Endothelial cell (in vitro differentiated cells): ENCODE measurements at places on chromosomes 1 and 21.

- no peak for DNase-seq
Measured at GRCh38 chr1:212153635-212154034, 118.1 kb downstream of the DTL start.

DNA sequence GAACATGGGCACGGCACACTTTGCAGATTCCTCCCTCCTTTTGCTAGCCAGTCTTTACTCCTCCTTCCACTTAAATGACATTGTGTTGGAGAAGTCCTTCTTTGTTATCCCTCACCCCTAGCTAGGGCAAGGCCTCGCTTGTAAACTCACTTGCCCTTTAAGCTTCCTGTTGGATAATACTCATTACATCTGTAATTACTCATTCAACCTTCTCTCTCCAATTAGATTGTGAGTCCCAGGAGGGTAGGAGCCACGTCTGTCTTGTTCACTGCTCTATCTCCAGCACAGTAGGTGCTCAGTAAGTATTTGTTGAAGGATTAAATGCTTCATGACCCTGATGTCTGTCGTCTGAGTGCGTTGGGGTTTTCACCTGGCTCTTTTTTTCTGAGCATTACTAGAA is 98.7 kb upstream of the USP24 start:
- no peak for DNase-seq

DNA sequence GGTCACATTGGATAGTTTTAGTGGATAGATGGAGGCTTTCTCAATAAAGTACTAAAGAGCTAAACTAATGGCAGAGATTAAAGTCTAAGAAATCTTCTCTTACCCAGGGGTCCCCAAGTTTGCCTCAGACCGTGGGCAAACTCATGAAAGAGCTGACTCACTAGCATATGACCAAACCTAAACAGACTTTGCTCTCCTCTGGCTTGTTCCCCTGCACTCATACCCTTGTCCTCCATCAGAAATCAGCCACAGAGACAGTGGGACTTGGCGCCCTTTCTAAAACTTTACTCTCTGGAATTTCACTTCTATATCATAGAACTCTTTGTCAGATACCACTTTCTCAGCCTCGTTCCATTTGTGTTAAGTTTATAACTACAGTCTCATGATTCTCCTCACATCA is 17.0 kb upstream of the HSD3B2 start:
- DNase-seq = no peak

DNA sequence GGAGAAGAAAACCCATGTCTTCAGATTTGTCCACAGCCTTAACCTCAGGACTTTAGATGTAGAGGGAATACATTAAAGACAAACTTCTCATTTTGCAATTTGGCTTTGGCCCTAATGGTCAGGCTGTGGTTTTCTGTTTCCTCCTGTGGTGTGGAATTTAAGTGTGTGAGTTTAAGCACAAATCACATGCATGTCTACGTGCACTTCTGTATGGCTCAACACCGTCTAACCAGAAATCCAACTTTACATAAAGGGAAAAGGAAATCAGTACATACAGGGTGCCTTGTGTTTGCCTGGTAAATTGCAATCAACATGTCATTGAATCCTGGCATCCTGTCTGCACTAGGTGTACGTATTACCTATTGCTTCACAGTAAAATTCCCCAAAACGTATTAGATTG is 1.2 kb upstream of the ZNF124 start:
- DNase-seq = no peak

- peak; percentile 38 for DNase-seq
Measured at GRCh38 chr1:102191723-102192122, 195.0 kb upstream of the OLFM3 start.

GRCh38 chr1:119735217-119735616 is 23.5 kb downstream of the PHGDH start:
- DNase-seq = no peak

- no peak for DNase-seq
Measured at GRCh38 chr1:172536256-172536655, 3.3 kb downstream of the SUCO start.

DNA sequence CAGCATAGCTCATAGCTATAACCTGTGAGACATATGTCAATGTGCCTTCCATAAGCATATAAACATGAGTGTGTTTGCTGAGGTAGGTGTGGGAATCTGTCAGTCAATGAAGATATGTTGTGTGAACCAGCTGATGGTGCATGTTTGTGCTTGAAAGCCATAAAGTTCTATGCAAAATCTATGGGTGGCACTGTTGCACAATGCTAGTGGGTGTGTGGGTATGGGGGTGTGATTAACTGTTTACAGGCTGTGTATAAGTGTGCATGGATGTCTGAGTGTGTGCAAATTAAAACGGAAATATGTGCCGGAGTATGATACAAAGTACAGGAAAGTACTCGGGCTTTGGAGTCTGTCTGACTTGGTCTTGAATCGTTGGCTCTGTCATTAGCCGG is 1.0 kb upstream of the ATP2B4 start:
- no peak for DNase-seq

- DNase-seq = peak; percentile 36
Measured at GRCh38 chr1:6448749-6449631, 17.0 kb downstream of the TNFRSF25 start.

- DNase-seq = no peak
Measured at GRCh38 chr1:42851420-42851819, 5.0 kb downstream of the ZNF691 start.

- DNase-seq = no peak
Measured at GRCh38 chr1:68975212-68975933, 478.5 kb upstream of the DEPDC1 start.

DNA sequence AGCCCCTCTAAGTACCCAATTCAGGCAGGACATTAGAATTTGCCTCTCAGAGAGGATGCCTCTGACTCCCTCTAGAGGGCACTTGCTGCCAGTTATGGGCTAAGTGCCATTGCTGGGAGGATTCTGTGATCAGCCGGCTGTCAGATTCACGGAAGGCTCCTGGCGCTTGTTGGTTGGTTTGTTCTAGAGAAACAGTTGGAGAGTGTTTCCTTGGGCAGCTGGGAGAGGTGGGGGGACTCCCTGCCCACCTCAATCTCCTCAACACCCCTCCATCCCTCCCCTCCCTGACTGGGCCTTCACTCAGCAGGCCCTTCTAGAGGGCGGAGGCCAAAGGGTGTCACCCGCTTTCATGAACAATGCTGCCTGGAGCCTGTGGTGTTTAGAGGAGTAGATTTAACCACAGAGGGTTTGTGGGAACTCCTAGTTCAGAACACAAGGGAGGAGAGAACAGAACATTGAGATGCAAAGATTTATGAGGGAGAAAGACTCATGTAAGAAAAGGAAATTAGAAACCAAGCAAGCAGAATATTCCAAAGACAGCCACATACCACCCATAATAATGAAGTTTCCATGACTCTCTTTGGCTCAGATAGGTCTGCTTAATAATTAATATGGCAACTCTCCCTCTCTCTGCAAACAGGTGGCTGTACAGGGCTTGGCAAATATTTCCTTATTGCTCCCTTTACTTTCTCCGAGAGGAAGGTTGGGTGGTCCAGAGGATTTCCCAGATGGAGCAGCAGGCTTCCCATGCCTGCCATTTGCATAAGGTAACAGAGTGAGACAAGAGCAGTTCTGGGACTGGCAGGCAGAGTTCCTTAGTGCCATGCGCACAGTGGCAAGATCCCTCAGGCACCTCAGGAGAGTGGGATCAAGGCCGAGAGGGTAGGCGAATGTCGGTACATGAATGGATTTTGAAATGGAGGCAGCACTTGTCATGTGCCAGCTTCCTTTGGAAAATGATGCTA is 30.0 kb upstream of the ACP6 start:
- DNase-seq = peak; percentile 66

- peak; percentile 15 for DNase-seq
Measured at GRCh38 chr1:217135987-217136894, 413.0 kb upstream of the ESRRG start.

GRCh38 chr1:44108971-44109370 is 9.7 kb upstream of the KLF17 start:
- no peak for DNase-seq

DNA sequence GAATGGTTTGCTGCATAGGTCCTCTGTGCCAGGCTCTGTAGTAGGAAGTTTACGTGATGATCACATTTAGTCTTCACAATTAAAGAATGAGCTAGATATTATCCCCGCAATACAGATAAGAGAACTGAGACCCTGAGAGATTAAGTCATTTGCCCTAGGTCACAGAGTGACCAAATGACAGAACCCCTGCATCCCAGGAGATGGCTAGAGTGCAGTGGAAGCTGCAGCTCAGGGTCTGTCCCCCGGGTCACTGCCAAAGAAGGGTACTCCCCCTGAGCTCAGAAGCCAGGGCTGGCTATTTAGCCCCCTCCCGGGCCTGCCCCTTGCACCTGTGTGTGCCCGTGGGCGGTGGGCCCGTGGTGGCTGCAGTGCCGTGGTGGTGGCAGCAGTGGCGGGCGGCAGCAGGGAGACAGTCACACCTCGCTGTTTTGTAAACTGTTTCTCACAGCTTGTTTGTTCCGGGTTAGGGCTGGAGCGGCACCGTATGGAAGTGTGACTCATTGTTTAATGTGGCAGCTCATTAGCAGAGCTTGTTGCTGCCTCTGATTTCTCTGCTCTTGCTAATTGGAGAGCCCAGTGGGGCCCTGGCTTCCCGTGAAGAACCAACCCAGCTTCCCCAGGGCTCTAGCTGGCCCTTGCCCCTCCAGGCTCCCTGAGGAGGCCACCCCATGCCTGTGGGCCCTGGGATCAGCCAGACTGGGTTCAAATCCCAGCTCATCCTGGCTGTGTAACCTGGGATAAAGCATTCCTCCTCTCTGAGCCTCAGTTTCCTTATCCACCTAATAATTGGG is 19.3 kb upstream of the FOXO6 start:
- no peak for DNase-seq

- DNase-seq = no peak
Measured at GRCh38 chr1:31201931-31202360, 37.7 kb downstream of the NKAIN1 start.

DNA sequence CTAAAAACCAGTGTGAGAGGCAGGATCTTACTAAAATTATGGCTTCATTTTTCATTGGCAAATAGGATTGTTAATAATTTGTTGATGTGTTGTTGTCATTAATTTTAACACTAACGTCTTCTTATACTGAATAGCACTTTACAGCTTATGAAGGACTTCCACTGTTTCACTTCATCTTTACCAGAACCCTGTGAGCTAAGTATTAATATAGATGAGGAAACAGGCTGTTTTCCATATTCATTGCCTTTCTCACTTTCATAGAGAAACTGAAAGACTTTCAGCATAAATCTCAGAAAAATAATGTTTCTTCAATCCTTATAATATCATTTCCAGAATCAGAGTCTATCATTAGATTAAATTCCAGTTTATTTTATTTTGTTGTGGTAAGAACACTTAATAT is 8.5 kb downstream of the MAP10 start:
- DNase-seq = no peak

DNA sequence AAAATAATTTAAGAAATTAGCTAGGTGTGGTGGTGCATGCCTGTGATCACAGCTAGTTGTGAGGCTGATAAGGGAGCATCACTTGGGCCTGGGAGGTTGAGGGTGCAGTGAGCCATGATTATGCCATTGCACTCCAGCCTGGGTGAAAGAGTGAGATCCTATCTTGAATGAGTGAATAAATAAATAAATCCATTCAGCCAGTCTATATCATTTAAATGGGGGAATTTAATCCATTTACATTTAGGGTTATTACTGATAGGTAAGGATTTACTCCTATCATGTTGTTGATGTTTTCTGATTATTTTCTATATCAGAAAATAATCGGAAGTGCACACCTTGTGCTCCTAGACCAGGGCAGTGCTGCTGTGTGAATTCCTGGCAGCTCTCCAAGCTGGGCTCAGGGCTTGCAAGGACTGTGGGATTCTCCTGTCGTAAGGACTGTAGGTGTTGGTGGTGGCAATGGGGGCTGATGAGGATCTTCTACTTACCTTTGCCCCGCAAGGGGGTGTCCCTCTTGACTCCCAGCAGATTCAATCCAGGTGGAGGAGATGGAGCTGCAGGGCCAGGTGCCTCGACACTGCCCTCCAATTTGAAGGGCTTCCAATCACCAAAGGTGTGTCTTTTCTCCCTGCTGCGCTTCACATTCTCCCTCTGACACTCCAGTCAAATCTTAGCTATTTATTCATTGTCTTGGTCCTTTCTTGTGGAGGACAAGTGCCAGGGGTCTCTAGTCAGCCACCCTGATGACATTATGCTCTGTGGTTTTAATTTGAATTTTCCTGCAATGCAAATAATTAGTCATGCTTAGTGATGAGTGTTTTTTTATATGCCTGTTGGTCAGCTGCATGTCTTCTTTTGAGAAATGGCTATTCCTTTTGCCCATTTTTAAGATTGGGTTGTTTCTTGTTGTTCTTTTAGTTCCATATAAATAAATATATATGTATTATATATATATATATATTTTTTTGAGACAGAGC is 14.1 kb upstream of the TRAPPC10 start:
- no peak for DNase-seq

- no peak for DNase-seq
Measured at GRCh38 chr1:60842304-60842703, 240.1 kb upstream of the NFIA start.

DNA sequence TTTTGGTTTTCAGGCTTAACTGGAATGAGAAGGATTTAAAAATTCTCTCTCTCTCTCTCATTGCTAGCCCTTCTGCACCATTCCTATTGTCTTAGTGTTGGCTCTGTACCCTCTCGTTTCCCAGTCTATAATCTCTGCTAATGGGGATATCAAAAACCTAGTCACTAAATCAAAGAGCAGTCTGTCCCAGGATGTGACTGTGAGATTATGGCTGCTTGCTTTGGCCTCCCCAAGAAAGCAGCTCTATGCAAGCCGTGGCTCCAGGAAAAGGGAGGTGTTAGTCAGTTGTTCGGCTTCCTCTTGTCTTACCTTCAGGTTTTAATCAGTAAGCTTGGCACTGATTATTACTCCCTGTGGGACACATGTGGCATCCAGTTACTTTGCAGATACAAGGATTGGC is 468.8 kb downstream of the USP25 start:
- DNase-seq = no peak

- no peak for DNase-seq
Measured at GRCh38 chr1:101410048-101410878, 173.4 kb downstream of the S1PR1 start.

- no peak for DNase-seq
Measured at GRCh38 chr1:46672696-46673095, 1.0 kb downstream of the TEX38 start.

GRCh38 chr1:26862781-26863684 is at the start of gene SFN:
TSS of gene SFN (plus strand) at chr1:26863149. CDS start at chr1:26863213, 64 bp downstream.
- peak; percentile 33 for DNase-seq

DNA sequence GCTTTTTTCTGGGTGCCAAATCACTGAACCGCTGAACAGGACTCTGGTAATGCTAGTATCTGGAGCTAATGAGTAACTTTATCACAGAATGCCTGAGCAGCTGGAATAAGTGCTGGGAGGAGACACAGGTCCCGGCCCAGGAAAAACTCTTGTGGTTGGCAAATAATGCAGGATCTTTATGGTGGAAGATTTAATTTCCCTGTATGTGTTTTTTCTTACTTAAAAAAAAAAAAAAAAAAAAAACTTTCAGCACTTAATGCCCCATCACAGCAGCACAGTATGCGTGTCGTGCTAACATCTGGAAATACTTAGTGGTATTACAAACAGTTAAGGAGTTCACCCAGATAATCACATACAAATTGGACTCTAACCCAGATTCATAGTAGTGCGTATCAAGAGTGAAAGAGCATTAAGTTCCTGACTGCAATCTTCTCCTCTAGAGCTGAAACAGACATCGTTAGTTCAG is 220.7 kb downstream of the TOMM20 start:
- DNase-seq = no peak
